ENCODE measurements at places on chromosomes 16 and 17. TPM values are rescaled to one million over a fixed set of nuclear protein-coding genes. Genes with fewer than 3 reads are reported as not detected.

Gene MYH11
- total RNA-seq, result 175 TPM

Gene GCSH
- 37.9 TPM for total RNA-seq

Gene SRL
- 3.3 TPM for total RNA-seq

DNA sequence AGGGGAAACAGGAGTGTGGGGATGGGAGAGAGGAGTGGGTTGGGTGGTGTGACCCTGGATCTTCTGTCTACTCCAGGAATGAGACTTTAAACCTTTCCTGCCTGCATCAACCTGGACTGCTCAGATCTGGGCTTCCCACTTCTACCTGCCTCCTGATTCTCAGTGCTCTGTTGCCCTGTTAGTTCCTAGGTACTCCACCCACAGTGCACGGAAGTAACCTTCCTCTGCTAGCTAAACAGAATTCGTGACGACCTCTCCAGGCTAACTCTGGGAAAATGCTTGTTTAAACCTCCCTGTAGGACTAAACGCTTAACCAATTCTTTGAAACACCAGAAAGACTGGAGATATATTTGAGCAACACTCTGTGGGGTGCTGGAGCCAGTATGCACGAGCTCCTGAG, 83.4 kb upstream of the CLEC3A start:
- no peak overlapping the region for H3K27ac ChIP-seq
- no peaks in the 10 kb centered on the region for H3K4me1 ChIP-seq
- no peaks in the 10 kb centered on the region for H3K36me3 ChIP-seq
- no peak overlapping the region for H3K4me3 ChIP-seq
- H3K27me3 ChIP-seq, result no peaks in the 10 kb centered on the region

DNA sequence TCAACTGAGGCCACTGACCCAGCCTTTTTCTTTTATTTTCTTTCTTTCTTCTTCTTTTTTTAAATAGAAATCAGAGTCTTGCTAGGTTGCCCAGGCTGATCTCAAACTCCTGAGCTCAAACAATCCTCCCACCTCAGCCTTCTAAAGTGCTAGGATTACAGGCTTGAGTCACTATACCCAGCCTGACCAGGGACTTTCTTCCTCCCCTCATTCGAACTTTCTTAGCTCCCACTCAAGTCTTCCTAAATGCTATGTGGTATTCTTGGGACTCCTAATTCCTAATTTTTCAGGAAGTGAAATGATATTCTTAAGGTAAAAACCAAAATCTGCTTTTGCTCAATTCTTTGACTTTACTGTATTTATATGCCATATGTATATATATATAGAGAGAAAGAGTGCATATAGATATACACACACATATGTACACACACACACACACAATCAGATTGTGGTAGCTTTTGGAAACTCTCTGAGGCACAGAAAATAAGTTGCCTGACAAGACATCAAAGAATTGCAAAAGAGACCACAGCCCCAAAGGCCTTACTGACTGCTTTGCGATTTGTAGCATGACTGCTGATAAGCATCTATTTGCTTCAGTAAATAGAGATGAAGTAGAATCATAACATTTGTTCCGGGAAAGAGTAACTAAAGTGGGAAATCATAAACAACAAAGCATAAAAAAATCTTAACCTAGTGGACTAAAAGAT, 9.5 kb upstream of the AMZ2 start:
- no peak overlapping the region for H3K4me3 ChIP-seq
- no peaks in the 10 kb centered on the region for H3K27me3 ChIP-seq
- peaks cover 5% of the 10 kb centered on the region for H3K4me1 ChIP-seq
- no peaks in the 10 kb centered on the region for H3K36me3 ChIP-seq

- no peak overlapping the region for H3K27ac ChIP-seq
- H3K4me1 ChIP-seq, result peaks cover 11% of the 10 kb centered on the region
- H3K36me3 ChIP-seq, result no peaks in the 10 kb centered on the region
- no peaks in the 10 kb centered on the region for H3K27me3 ChIP-seq
These were observed 4.9 kb downstream of the KDM8 start for GRCh38 chr16:27208081-27208680.
